ENCODE measurements at places on chromosomes 5 and 9.

DNA sequence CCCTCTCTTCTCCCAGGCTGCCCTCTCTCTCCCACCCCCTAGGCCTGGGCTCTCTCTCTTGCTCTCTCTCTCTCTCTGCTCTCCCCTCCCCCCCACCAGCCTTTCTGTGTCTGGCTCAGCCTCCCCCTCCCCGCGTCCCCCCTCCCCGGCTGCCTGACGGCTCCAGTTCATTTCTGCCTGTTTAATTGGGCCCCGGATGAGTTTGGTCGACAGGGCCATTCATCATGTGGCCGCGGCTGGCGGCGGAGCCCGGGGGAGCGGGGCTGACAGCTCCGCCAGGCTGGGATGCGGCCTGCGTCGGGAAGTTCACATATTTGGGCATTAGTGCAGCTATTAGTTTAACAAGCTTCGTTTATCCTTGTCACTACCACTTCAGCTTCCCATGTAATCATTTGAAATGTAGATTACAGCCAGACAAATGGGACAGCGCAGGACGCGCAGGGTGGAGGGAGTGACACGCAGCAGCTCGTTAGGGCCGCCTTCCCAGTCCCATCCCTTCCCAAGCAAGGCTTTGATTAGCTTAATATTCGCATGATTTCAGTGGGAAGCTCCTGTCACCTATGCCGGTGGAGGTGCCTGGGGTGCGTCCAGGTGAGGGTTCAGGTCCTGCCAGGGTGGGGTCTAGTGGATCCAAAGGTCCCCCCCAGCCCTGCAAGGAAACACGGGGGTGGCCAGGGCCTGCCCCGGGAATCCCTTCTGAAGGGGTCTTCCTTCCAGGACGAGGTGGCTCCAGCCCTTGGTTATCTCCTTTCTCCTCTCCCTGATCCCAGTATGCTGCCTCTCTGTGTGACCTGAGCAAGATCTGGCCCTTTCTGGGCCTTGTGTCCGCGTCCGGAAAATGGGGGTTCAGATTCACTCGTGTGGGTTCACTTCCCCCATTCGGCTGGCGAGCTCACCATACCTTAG is 214.8 kb downstream of the PAX5 start:
- no peak for DNase-seq

DNA sequence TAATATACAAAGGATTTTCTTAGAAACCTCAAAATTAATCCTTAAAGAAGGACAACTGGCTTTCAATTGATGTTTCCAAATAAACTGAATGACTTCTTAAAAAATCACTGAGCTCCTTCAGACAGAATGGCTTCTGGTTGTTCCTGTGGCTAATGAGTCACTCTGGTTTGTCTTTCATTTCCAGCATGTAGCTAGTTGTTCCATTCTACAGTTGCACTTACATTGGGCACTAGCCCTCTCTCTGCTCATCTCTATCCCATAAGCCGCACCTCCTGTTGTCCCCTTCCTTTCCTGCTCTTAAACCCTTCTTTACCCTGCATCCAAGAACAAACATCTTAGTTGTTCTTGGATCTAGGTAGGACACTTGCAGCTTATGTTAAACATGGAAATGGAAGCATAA is 235.3 kb upstream of the HAPLN1 start:
- DNase-seq: no peak

- DNase-seq: peak; percentile 77
Measured at GRCh38 chr5:5018578-5018970, 121.6 kb upstream of the ADAMTS16 start.

- DNase-seq: no peak
Measured at GRCh38 chr9:119289740-119290433, 79.3 kb downstream of the BRINP1 start.

GRCh38 chr5:174428895-174429294 is 295.5 kb upstream of the MSX2 start:
- no peak for DNase-seq

DNA sequence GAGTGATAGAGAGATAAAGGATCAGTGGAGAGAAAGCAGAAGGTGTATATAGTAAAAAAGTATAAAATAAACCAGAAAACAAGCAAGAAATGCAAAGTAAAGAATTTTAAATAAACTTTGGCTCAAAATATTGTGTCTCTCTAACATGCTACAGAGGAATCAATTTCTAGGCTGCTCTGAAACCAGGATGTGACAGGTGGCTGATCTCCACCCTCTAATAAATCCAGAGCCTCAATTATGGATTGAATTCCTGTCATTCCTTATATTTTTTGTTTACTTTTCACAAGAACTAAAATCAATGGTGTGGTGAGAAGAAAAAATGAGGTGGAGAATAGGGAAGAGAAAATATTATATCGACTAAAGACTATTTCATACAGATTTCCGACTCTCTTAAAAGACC is 965.1 kb upstream of the SEMA6A start:
- DNase-seq: no peak

DNA sequence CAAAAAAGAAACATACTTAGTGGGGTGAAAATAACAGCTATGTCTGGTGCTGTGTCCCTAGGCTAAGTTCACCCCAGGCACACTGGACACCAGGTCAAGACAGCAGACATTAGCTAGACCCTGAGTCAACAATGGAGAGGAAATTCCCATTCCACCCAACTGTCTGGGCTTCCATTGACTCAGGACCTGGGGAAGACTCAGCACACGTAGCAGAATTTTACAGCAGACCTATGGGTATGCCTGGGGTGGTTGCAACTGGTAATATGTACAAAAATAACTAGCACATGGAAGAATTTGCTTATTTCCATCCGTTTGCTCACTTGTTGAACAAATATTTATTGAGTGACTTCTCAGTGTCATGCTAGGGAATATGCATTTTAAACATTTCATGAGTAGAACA is 117.0 kb downstream of the GAS1 start:
- no peak for DNase-seq

DNA sequence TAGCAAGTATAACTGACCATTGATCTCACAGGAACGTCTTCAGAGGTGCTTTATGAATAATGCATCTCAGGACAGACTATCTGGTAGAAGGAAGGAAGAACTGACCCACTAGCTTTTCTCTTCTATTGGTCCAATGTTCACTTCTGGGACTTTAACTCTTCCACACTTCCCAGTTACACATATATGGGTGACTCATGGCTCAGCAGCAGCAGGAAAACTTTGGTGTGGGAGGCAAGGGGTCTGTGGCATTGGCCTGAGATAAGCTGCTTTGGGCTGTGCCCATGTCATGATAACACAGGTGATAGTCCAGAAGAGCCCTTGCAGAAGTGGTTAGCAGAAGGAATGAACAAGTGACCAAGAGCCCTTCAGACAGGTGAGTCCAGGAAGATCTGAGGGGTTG is 148.8 kb downstream of the RAB3C start:
- DNase-seq: no peak

GRCh38 chr9:84139296-84140070 is 158.9 kb downstream of the RMI1 start:
- DNase-seq: no peak

- no peak for DNase-seq
Measured at GRCh38 chr5:132748522-132749000, 1.3 kb downstream of the CCNI2 start.

DNA sequence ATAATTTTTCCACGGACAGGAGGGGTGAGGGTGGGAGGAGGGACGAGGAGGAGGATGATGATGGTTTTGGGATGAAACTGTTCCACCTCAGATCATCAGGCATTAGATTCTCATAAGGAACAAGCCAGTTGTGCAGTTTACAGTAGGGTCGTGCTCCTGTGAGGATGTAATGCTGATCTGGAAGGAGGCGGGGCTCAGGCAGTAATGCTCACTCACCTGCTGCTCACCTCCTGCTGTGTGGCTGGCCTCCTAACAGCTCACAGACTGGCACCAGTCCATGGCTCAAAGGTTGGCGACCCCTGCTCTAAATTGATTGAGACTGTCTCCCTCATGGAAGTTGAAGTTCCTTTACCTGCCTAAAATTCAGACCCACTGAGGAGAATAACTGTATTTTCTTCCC is 33.2 kb downstream of the ANKRA2 start:
- no peak for DNase-seq

GRCh38 chr5:75566710-75567309 is 44.4 kb upstream of the ANKDD1B start:
- DNase-seq: no peak

GRCh38 chr5:39713250-39713916 is 288.6 kb upstream of the DAB2 start:
- no peak for DNase-seq

DNA sequence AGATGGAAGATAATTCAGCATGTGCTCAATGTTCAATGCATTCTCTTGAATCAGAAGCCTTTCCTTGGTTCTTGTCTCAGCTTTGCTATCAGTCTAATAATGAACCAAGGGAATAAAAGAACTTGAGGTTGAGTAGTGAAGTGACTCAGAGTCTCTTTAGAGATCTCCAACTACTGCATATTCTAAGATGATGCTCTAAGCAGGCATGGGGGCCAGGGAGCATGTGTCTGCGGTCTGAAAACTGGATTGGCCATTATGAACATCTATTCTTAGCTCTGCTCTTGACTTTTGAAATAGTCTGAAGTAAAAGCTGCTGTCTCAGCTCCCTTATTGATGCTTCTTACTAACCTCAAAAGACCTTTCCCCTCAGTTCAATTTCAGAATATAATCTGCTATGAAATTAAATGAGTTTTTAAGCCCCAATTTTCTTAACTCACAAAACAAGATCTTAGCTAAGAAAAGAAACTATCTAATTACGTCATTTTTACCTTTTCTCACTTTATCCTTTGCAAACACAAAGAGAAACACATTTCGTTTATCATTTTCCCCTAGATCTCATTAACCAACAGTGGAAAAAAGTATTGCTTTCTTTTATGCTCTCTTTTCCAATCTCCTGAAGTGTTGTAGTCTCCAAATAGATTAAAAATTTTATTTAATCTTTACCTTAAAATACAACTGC is 44.8 kb downstream of the PLCXD3 start:
- DNase-seq: no peak

GRCh38 chr5:157445745-157446411 is 14.1 kb upstream of the NIPAL4 start:
- no peak for DNase-seq

GRCh38 chr5:143698574-143698973 is 113.4 kb upstream of the HMHB1 start:
- DNase-seq: no peak

GRCh38 chr9:15079989-15080388 is 169.8 kb upstream of the FREM1 start:
- DNase-seq: no peak

GRCh38 chr5:66326276-66326675 is 182.2 kb downstream of the SREK1 start:
- no peak for DNase-seq

DNA sequence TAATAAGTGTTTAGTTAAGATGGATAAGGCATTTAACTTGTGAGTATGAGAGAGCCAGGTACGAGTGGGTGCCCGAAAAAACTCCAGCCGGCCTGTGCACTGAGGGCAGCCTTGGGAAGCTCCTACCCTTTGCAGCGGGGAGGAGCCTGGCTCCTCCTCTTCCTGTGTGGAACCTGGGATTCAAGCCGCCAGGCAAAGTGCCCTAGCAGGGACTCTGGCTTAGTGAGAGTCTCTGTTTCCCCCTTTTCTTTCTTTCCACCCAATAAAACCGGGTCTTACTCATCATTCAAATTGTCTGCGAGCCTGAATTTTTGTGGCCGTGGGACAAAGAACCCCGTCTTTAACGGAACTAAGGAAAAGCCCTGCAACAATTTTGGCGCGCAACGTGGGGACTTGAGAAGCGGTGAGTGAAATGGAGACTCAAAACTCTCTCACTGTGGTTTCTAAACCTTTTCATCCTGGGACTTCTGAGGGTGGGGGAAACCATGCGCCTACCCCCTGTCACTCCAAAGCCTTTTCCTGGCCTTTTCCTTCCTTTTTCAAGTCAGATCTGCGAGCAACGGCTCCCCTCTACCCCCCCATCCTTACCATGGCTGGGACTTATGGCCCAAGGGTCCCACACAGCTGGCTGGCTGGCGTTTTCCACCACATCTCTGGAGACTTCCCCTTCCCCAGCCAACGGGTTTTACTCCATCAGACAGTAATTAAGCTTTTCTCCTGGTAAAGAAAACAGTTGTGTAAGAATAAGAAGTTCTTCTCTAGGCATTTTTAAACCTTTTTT is 535.7 kb upstream of the ACO1 start:
- no peak for DNase-seq

DNA sequence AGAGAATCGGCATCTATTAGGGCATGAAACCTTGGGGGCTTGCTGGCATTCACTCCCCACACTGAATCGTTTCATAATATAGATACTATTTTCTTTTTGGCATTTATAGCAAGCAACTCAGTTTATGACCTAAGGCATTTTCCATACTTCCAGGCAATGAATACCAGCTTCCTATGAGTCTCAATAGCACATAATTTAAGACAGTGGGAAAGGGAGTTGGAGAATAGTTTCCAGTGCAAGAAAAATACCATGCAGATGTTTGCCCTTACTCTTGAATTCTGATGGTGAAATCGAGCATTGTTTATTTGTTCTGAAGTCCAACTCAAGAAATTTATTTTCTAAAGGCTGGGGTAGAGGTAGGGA is 175.8 kb upstream of the KLF9 start:
- no peak for DNase-seq

DNA sequence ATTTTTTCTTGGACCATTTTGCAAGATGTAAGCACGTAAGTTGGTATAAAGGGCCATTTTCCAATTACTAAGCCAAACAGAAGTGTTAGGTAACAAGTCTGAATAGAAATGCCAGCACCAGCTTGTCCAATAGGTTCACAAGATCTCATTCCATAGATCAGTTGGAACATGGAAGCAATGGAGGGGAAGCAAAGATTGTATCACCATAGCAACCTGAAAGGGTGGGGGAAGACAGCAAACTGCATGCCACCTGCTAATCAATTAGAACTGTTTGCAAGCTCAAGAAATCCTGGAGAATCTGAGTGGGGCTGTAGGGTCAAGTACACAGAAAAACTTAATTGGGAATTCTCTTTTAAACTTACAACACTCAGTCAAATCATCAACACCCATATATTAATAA is 264.9 kb upstream of the EFNA5 start:
- DNase-seq: no peak

DNA sequence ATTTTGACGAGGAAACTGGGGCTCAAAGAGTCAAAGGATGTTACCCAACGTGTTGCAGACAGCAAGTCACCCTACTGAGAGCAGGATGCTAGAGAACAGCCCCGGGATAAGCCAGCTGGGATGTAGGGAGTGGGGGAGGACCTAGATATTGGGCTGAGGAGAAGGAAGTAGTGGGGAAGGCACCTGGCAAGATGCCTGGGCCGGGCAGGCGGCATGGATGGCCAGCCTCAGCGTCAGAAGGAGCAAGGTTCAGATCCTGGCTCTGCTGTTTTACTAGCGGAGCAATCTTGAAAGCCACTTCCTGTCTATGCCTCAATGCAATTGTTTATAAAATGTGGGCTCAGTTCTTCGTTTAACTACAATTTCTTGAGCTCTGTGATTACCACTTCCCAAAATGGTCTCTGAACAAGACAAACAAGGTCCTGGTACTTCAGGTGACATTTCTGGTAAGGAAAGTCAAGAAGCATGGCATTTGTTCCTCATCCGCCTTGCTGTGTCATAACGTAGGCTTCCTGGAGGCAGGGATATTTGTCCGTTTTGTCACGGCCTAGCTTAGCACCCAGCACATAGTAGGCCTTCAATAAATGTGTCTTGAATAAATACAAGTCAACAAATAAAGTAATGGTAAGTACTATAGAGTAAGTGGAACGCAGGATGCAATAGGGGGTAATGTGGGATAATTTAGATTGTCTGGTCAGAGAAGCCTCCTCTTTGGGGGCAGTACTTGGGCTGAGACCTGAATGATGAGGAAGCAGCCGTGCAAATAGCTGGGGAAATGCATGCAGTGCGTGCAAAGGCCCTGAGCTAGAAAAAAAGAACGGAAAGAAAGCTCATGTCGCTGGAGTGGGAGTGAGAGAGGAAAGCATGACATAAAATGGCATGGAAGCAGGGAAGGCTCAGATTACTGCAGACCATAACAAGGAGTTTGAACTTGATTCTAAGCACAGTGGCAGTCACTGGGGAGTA is 70.5 kb downstream of the SMIM23 start:
- DNase-seq: no peak
